ENCODE measurements at places on chromosomes 12 and 14.
A peak's percentile ranks its signal among the peaks of the same experiment; 100 is the strongest.

GRCh38 chr12:128008341-128008740 lies 258.6 kb upstream of the TMEM132C start:
- DNase-seq, result no peak

DNA sequence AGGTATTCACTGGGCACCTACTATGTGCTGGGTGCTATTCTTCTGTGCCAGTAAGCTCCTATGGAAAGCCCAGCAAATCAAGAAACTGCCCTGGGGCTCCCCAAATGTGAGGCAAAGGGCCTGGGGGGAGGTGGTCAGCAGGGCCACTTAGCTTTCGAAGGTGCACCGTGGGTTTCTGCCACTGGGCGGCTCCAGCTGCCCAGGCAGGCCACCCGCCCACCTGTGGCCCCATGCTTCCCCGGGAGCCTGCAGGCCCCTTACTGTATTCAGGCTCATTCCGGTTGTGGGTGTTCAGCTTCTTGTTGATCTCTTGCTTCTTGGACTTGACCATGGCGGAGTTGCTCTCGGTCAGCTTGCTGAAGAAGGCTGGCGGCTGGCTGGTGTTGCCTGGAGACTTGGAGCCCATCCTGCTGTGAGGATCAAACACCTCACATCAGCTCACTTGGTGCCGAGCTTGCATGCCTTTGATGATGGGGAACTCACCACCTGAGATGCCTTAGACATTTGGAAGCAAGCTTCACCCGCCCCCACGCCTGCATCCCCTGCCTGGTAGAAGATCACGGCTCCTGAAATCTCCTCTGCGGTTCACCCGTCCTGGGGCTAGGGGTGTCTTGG lies 37.3 kb downstream of the RFLNA start:
- DNase-seq, result no peak

DNA sequence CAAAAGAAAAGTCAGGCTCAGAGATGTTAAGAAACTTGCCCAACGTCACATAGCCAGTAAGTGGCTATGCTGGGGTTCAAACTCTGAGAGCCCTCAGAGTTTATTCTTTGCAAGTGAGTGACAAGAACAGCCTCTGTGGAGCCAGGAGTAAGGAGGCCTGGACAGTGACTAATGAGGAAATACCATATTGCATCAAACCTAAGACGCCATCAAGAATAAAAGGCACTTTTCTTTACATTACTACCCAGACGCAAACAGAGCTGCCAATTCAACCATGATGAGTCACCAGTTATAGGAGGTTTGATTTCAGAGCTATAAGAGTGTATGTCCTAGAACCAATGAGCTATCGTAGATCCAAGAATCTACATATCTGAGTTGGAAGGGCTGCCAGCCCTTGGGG lies 9.4 kb downstream of the TNFRSF1A start:
- peak; percentile 97 for DNase-seq

DNA sequence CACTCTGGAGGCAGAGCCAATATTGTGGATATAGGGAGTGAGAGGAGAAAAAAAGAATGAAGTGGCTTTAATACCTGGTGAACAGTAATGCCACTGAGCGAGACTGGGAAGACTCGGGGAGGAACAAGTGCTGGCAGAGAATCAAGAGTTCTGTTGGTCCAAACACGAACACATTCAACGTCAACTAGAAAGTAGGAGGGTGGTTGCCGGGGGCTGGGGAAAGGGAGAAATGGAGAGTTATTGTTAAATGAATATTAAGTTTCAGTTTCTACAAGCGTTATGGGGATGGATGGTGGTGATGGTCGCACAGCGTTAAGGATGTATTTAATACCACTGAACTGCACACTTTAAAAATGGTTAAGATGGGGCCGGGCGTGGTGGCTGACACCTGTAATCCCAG lies 2.8 kb downstream of the SPRING1 start:
- DNase-seq, result no peak

- no peak for DNase-seq
These were observed 479.2 kb upstream of the RGS6 start for GRCh38 chr14:71452987-71453386.

GRCh38 chr14:99522025-99522401 lies 40.8 kb downstream of the CCNK start:
- no peak for DNase-seq

DNA sequence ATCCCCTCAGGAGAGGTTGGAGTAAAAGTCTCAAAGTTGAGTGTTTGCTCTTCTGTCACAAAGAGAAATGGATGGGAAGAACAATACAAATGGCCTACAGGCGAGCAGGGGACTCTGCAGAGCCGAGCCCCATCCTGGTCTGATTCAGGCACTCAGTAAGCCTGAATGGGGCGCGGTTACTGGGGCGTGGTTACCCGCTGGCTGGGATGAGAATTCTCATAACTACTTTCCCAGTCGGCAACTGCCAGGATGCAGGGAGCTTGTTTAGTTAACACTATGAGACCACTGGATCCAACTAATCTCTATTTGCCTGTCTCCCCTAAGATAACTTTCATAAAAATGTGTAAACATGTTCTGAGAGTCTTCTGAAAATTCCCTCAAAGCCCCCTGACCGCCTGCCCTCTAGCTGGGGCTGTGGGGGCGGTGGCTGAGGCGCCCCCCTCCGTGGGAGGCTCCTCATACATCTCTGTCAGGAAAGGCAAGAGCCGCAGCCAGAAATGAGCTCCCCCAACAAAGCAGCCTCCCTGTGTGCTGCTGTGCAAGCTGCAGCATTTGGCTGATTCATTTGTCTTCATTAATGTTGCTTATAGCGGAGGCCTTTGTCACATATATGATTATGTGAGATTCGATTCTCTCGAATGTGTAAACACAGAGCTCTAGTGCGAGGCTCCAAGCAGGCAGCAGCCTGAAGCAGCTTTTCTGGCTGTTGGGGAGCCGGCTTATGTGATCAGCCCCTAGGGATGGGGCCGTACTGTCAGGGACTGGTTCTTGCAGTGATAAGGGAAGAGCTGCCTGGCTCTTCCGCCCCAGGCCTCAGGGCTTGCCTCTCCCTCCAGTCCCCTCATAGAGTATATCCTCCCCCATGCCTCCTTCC lies 126.1 kb upstream of the ARHGAP5 start:
- DNase-seq, result peak; percentile 42

DNA sequence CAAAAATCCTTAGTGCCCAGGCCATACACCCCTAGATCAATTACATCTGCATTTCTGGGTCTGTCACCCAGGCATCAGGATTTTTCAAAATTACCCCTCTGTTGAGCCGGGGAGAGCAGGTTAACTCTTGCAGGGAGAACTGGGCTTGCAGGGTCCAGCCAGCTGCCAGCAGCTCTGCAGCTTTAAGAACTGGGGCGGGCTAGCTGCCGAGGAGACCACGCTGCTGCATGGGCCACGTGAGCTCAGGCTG lies at the start of gene DGLUCY:
TSS of gene DGLUCY (plus strand) at position 245 of the 250 bp plus-strand sequence. CDS start 46,222 bp downstream, outside the sequence.
- DNase-seq, result no peak

GRCh38 chr12:89799316-89799715 lies 90.7 kb upstream of the ATP2B1 start:
- DNase-seq, result no peak

DNA sequence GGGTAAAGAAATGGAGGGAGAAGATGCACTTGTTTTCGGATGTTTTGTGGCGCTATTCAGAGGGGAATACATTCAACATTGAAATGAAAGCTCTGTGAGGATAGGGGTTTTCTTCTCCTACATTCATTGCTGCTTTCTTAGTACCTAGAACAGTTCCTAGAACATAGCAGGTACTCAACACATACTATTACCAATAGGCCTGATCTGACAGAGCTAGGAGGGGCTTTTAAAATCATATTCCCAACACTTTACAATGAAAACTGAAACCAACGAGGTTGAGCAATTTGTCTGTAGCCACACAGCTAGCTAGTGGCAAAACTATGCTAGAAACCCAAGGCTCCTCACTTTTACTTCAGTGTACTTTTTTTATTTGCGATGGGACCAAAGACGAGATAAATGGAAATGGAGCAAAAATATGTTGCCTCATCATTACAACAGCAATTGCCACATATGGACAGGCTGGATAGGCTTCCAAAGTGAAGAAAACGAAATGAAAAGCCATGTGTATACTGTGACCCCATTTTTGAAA lies 23.1 kb upstream of the IL22 start:
- no peak for DNase-seq

- no peak for DNase-seq
These were observed 254.6 kb downstream of the C12orf42 start for GRCh38 chr12:103241184-103241583.

DNA sequence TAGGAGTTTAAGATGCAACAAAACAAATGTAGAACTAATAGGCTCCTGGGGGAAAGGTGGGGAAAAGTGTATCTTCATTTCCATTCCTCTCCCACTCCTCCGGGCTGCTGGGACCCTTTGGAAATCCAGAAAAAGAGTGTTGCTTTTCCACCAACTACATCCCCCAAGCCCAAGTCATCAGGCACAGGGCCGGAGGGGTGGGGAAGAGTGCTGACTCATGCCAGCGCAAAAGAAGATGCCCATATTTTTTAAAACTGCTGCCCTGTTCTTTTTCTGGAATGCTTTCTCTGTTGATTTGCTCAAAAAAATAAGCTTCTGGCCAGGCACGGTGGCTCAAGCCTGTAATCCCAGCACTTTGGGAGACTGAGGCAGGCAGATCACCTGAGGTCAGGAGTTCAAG lies 70.9 kb downstream of the TBK1 start:
- no peak for DNase-seq

- no peak for DNase-seq
These were observed 10.7 kb downstream of the SCARB1 start for GRCh38 chr12:124852911-124853427.

DNA sequence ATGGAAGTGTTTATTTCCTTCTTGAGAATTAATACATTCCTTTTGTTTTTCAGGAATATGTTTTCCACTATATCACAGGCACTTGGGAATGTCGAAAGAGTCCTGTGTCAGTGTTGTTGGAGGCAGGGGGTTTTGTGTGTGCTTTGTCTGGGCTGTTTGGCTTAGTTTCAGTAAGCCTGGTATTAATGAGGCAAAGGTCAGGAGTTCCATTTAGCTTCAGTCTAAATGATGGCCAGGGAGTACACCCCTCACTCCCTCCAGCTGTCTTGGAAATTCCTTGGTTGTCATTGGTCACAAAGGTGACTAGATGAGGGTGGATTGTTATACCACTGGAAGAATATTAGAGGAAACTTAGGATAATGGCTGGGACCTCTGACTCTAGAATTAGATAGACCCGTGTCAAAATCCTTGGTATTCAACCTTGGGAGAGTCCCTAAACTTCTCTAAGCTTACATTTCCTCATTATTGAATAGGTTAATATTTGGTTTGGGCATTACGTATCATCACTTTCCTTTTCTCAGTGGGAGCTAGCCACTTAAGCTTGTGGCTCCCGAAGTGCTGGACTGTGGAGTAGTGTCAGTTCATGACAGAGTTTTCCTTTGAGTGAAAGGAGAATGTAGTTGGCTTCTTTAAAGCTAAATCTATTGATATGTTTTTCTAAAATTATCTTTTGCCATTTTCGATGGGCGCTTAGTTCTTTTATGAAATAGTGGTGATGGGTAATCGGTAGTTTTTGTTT lies 5.2 kb downstream of the FRS2 start:
- DNase-seq, result no peak

DNA sequence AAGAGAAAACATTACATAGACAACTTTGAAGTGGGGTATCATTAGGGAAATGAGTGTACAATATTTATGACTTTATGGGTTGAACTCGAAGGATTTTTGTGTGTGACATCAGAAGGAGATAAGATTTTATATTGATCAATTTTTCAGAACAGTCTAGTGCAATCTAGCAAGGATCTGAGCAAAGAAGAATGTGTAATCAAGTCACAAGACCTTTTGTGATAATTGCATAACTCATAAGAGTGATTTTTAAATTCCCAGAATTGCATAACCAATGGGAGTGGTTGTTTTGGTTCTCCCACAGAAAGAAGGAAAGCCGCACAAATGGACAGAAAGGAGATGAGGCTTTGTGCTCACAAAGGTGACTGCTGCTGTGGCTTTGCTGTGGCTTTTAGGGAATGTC lies 441.8 kb upstream of the FLRT2 start:
- DNase-seq, result no peak

DNA sequence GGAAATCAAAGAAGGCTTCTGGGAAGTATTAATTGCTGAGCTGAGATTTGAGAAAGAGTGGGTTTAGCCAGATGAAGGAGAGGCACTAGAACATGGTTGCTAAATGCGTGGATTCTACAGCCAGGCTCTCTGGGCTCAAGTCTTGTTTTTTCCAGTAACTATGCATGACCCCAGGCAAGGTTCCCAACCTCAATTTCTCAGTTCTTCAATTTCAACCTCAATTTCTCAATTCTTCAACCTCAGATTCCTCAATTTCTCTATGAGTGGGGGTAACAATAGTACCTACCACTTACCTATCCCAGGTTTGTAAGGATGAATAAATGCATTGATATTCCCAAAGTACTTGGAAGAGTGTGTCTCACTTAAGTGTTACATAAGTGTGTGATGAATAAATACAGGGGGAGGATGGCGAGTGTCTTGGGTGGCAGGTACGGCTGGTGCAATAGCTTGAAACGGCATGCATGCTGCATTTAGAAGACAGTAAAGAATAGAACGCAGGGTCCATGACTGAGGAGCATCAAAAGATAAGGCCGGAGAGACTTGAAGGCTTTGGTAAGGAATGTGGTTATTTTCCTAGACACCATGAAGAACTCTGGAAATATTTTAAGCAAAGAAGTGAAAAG lies 149.1 kb upstream of the ATP2B1 start:
- no peak for DNase-seq

DNA sequence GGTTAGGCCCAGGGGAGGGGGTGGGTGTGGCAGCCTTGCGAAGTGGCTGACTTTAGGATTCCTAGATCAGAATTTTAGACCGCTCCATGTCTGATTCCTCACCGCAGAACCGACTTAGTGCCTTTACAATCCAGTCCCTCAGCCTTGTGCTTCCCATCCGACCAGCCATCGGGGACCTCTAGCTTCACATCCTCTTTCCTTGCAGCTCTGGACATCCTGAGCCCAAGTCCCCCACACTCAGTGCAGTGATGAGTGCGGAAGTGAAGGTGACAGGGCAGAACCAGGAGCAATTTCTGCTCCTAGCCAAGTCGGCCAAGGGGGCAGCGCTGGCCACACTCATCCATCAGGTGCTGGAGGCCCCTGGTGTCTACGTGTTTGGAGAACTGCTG lies 557 bp downstream of the COPS7A start:
- DNase-seq, result peak; percentile 44

DNA sequence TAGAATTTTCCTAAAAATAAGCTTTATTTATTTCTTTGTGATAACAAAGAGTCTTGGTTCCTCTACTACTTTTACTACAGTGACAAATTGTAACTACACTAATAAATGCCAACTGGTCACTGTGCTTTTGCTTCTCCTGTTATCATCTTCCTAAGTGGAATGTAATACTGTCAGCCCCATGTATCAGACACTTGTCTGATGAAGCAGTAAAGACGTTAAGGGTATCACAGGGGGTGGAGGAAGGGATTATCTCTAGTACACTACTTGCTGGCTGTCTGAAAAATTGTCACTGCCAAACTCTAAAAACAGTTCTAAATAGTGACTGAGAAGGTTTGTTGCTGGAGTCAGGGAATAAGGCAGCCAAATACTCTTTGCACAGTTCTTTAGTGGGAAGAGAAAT lies 11.3 kb downstream of the ASB8 start:
- DNase-seq, result no peak

All from HT1080 (cell line).